NCI-H1105 (cell line): ENCODE measurements at places on chromosomes 6 and 20.

- DNase-seq: no peak
These were observed 159.3 kb downstream of the KIF6 start for GRCh38 chr6:39565956-39566355.

DNA sequence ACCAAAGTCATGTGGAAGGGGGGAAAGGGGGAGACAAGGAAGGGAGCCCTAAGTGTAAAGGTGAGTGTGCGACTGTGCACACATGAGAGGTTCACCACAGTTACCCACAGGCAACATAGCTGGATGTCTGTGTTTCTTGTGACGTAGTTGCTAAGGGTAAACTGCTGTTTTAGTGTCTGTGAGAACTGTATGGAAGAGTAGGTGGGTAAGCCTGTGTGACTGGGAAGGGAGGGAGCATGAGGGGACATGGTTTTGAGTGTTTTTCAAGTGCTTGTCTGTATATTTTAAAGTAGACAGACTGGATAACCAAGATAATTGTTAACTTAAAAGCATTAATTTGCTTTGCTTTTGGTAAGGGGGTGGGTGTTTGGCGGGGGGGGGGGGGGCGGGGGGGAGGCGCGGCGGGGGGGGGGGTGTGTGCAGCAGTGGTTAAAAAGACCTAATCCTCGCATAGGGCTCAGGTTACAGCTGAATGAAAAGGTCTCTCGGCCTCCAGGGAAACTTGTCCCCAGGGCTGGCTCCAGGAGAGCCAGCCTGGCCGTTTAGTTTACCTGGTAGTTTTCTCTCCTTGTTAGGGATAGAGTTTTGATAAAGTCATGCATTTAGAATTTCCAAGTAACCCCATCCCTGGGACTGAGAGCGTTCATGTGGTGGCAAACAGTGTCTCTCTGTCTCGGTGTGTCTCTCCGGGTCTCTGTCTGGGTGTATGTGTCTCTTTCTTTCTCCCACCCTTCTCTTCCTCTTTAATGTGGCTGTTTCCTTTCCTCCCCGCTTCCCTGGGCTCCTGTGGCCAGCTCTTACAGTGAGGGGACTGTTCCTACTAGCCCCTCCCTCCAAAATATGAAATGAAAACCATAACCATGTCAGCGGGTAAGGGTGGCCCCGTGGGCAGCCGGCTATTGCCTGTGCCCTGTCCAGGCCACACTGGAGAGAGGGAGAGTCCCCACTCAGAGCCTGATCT lies 3.4 kb downstream of the SCUBE3 start:
- DNase-seq: no peak

- DNase-seq: no peak
These were observed 100.1 kb downstream of the SGK1 start for GRCh38 chr6:134217798-134218140.

GRCh38 chr20:61391185-61391584 lies 139.1 kb downstream of the CDH4 start:
- DNase-seq: no peak

- no peak for DNase-seq
These were observed 7.5 kb downstream of the DIDO1 start for GRCh38 chr20:62918831-62919230.

DNA sequence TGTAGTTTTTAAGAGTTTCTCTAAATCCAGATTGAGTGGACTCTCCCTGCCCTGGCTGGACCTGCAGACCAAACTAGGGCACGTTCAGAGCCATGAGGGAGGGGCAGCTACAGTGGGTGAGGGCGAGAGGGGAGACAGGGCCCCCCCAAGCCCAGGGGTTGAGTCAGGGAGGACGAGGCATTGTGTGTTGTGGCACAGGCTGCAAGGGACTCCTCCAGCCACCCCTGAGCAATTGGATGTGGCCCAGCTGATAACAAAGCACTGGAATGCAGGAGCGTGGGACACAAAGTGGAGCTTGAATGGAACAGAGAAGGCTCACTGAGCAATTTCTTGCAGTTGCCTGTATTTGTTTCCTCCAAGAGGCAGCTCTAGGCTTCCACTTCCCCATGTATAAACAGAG lies 43.5 kb upstream of the MYL9 start:
- DNase-seq: no peak

DNA sequence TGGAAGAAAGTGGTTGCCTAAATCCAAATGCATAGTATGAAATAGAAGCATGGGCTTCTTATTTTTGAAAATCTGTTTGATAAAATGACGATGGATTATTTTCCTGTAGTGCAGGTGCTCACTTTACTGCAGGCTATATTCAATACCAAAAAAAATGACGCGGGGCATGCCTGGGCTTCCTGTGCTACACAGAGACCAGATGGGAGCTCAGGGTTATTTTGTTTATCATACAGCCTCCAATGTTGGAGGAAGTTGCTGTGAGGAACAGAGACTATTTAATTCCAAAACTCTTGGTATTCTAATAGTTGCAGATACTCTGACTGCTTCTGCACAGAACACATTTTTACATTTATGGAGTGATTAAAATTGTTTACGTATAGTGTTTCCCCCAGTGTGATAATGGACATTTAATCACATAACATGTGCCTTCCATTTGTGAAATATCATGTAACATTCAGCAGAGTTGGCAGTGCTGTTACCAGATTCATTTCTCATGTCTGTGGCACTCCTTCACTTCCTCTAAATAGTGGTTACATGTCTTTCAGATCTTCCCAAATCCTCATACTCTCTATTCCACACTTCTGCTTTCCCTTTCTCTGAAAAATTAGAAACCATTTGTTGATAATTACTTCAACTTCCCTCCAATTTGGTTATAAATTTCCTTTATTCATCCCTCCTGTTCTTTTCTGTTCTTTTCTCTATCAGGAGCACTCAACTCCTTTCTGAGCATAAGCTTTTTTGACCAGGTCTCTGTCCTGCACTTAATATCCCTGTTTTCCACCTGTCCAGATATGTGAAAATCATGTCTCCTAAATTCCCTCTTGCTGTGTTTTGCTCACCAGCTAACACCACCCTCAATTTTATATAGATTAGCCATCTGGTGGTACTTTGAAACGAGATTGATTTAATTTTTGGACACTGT lies 121.6 kb downstream of the ADGRB3 start:
- DNase-seq: no peak

DNA sequence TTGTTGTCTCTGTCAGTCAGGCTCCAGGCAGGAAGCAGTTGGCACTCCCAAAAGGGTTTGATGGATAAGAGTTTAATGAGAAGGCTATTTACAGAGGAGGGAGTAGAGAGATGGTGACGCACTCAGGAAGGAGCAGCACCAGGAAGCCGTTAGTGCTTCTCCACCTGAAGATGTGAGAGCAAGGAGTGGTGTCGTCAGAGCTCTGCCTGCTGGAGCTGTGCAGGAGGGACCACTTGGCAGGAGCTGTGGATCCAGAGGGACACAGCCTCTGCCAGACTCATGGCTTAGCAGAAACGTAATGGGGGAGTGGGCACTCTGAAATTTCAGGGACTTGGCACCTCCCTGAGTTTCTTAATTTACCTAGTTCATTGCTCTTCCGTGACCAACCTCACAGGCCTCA lies 16.8 kb downstream of the DAAM2 start:
- DNase-seq: no peak

DNA sequence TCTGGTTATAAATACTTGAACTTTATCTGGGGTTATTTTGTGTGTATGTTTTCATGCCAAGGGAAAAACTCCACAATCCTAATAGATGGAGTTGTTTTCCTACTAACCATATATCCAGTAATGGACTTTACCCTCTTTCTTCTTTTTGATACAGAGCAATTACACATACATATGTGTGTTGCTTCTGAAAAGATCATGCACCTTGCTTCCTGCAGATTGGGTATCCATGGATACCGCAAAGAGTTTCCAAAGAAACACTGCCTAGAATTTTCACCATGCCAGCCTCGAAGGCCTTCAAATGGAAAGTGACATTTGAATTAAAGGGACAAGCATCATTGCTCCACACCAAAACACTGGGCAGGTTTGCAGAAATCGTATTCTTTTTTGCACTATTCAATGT lies 26.8 kb downstream of the HDDC2 start:
- DNase-seq: no peak

DNA sequence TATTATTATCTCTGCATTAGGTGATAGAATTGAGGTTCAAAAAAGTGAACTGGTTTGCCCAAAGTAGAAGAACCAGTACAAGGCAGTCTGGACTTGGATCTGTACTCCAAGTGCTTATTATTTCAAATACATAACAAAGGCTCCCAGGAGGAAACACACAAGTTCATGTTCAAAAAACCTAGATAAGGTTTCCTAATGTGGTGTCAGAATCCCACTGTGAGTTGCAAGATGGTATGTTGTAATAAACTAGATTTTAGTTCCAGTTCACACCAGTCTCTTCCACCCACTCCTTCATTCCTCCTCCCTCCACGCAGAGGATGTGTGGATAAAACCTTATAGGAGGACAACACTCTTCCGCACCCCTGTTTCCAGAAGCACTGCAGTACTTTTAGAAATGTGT lies 42.8 kb downstream of the KIAA0319 start:
- no peak for DNase-seq

GRCh38 chr20:46999801-47000465 lies 105.3 kb downstream of the EYA2 start:
- peak; percentile 34 for DNase-seq

- DNase-seq: no peak
These were observed 132.9 kb downstream of the SCML4 start for GRCh38 chr6:107691062-107691751.

GRCh38 chr6:37092923-37093727 lies 76.8 kb upstream of the PIM1 start:
- no peak for DNase-seq

DNA sequence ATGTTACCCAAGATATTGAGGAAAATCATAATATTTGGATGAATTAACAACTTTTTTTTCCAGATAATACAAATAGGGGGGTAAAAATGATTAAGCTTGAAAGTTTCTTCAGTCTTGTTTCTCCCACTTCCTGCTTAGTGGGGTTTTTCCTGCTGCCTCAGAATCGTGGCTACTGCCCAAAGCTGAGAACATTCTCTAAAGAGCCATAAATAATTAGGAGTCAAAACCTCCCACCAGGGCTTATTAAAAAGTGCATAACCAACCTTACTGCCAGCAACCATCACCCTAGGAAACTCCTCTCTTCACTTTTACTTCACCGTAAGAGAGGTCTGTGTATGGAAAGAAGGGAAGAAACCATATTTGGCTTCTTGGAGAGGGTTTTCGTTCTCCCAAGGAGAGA lies 9.0 kb upstream of the LCA5 start:
- DNase-seq: no peak

DNA sequence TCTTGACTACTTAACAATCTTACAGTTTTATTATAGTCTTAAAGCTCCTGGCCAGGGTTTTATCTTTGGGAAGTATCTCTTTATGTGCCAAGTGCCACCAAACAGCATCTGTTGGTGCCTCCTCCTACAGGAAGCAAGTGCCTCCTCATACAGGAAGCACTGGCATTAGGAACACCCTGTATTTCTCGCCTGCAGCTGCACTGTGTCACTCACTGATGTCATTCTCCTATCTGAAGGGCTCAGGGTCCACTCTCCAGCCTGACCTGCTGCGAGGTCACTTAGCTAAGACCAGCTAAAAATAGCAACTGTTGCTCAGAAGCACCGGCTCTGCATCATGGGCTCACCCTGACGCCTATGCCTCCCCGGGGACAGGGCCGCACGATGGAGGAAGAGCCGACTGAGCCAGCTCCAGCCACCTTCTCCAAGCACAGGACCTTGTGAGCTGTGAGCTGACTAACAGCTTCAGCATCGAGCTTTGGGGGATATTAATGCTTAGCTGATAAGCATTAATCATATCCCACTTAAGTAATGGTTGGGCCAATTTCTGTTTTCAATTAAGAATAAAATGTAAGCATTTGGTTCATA lies 66.3 kb upstream of the CD93 start:
- no peak for DNase-seq

DNA sequence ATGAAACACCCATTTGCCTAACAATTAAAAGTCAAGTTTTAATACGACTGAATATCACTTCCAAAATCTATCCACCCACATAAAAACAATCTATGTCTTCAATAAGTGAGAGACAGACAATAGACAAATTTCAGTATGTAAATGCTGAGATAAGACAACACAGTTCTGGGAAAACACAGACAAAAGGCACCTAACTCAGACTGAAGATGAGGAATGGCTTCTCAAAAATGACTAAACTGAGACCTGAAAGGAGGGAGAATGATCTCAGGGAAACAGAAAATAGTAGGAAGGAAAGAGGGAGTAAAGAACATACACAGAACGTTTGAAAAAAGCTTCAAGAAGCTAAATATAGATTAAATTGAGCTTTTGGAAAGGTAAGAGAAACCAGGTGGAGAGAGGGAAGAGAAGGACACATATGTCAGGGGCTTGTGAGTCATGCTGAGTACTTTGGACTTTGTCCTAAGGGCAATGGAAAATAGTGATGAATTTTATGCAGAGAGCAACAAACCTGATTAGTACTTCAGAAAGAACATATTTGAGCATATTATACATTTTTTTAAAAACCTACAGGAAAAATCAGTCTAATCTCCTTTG lies 16.1 kb downstream of the LMBRD1 start:
- no peak for DNase-seq

- peak; percentile 93 for DNase-seq
These were observed 11.6 kb downstream of the RBCK1 start for GRCh38 chr20:419556-420165.

- no peak for DNase-seq
These were observed 26.2 kb upstream of the MMP24 start for GRCh38 chr20:35200267-35200666.

DNA sequence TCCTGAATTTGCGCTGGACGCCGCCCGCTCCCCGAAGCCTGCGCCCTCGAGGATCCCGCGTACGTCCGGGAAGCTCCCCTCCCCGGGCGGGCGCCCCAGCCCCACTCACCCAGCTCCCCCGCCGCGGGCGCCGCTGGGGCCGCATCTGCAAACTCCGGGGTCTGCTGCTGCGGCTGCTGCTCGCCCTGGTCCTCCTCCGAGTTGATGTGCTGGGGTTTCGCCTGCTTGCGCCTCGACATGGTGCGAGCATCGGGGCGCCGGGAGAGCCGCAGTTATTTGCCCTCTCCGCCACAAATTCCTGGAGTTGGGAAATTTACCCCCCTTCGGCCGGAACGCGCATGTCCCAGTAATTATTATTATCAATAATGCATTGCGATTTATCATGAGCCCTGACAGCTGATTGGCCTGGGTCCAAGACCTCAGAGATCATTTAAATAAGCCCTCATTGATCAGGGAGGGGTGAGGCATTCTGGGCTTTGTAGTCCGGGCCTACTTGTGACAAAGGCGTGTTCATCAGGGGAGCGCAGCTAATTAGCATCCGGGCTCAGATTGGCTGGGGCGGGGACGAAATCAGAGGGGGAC lies at the start of gene SALL4:
SALL4 (minus strand) TSS at position 352 of the 582 bp plus-strand sequence; CDS start at position 239, 113 bp downstream.
- DNase-seq: no peak

DNA sequence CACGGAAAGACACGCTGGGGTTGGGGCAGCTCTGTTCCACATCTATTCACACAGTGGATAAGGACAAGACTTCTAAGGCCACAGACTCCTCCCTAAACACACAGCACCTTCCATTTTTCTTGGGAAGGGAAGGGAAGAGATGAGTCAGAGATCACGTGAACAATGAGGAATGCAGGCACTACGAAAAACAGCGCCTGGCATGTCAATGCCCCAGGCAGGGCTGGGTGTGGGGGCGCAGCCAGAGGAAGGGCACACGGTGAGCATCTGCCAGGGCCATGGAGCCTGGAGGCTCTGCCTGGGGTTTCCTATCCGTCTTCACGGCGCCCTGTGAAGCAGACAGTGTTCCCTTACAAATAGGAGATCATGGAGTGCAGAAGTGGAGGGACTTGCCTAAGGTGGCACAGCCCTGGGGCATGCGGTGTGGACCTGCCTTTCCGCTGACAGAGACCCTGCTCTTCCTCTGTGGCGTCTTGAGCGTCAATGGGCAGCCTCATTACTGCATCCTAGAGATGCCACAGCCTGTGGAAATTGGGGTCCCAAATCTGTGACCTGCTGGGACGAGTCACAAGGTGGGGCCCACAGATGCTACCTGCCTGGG lies 15.4 kb downstream of the UNC93A start:
- no peak for DNase-seq

- no peak for DNase-seq
These were observed 9.7 kb downstream of the ASF1A start for GRCh38 chr6:118903691-118904090.
